NCI-H1930 (cell line): ENCODE measurements at places on chromosomes 12 and 14.

DNA sequence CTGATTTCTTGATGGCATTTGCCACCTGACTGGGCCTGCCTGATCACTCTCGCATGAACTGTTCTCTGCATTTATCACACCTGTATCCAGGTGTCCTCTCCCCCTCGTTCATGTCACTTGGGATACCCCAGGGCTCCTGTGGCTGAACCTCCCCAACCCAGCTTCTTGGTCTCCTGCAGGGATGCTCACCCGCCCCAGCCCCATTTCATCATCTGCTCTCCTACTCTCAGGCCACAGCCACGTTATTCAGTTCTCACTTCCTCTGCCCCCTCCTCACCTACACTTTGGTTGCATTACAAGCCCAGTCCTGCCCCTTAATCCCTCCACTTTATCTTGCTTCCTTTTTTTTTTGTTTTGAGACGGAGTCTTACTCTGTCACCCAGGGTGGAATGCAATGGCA is 35.5 kb downstream of the TMBIM6 start:
- DNase-seq: no peak

DNA sequence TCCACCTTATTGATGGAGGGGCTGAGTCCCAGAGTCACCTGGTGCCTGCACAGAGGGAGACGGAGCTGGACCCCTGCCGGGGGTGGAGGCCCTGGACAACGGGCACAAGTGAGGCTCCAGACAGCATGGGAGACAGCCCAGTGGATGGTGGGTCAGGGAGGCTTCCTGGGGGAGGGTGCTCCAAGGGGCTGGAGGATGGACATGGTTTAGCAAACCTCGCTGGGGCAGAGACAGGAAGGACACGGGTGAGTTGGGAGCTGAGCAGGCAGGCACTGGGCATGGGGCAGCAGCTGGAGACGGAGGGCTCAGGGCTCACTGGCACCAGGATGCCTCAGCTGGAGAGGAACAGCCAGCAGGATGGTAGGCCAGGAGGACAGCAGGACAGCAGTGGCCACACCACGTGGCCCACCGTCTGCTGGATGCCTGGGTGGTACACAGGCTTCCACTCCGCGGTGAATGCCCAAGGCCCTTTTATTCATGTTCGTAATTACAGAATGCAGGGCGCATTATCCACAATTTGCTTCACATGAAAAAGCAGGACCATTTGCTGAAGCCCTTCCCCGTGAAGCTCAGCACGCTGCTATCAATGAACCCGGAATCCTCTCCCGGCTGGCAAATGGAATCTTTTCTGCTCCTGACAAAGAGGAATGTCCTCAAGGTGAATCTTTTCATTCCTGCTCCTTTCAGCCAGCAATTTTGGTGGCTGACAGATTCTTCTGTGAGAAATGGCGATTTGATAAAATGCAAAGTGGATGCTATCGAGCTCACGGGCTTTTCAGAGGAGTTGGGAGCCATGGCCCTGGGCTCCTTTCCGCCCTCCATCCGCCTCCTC is 138.1 kb upstream of the C14orf180 start:
- DNase-seq: no peak

DNA sequence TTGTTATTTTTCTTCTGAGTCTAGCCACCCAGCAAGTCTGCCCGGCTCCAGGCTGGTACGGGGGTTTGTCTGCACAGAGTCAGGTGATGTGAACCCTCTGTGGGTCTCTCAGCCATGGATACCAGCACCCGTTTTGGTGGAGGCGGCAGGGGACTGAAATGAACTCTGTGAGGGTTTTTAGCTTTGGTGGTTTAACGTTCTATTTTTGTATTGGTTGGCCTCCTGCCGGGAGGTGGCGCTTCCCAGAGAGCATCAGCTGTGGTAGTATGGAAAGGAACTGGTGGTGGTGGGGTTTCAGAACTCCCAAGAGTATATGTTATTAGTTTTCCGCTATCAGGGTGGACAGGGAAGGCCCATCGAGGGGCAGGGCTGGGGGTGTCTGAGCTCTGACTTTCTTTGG is 5.3 kb upstream of the SERPINA4 start:
- DNase-seq: no peak

- DNase-seq: peak; percentile 65
Observed at GRCh38 chr14:49461529-49462401, 124.4 kb downstream of the RPS29 start.
